ENCODE measurements at places on chromosomes 5 and 9.

- H3K36me3 ChIP-seq = no peaks in the 10 kb centered on the region
- no peak for DNase-seq
- no peaks in the 10 kb centered on the region for H3K27me3 ChIP-seq
- H3K27ac ChIP-seq = no peak overlapping the region
Measured at GRCh38 chr9:100417815-100418214, 9.1 kb upstream of the MSANTD3 start.

- H3K36me3 ChIP-seq = no peaks in the 10 kb centered on the region
- H3K4me1 ChIP-seq = peaks cover 6% of the 10 kb centered on the region
- H3K27ac ChIP-seq = no peak overlapping the region
- peaks cover 52% of the 10 kb centered on the region for H3K27me3 ChIP-seq
- H3K4me3 ChIP-seq = no peak overlapping the region
- DNase-seq = no peak
Measured at GRCh38 chr9:34582787-34583186, 6.7 kb downstream of the CNTFR start.

- H3K36me3 ChIP-seq = no peaks in the 10 kb centered on the region
- no peaks in the 10 kb centered on the region for H3K27me3 ChIP-seq
- DNase-seq = peak; percentile 14
- H3K4me3 ChIP-seq = no peak overlapping the region
Measured at GRCh38 chr9:134165357-134166315, 1.3 kb upstream of the RNU6ATAC start.

- H3K36me3 ChIP-seq = no peaks in the 10 kb centered on the region
- no peak for DNase-seq
- H3K27me3 ChIP-seq = no peaks in the 10 kb centered on the region
- no peak overlapping the region for H3K27ac ChIP-seq
Measured at GRCh38 chr9:113808391-113809358, 67.4 kb upstream of the ZNF618 start.

DNA sequence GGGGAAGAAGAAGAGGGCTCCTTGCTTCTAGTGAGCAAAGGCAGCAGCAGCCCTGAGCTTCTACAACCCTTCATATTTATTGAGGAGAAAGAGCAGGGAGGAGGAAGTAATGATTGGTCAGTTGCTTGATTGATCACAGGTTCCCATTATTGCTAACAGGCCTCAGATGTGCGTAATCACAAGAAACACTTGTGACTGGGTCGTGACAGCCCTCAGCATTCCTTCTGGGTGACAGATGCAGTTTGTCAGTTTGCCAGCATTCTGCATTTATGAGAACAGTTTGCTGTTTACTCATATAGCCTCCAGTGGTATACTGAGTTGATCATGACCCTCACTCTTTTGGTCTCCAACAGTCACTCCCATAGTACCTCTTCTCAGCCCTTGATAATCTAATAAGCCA lies 111.5 kb upstream of the TNC start:
- H3K27ac ChIP-seq = no peak overlapping the region
- H3K4me3 ChIP-seq = no peak overlapping the region
- no peaks in the 10 kb centered on the region for H3K27me3 ChIP-seq
- DNase-seq = no peak

DNA sequence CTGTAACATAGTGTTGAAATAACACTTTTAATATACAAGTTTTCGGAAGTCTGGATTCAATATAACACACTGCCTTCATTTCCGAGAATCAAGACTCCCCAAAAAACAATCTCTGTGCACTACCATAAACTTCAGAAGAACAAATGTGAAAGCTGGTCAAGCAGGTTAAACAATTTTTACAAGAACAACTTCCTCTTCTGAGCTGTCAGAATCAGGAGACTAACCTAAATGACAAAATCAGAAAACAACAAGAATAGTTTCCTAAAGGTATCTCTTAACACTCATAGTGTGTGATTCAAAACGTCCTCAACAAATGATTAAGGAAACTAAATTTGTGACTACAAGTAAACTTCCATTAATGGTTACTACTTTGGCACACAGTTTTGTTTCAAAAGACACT lies 11.6 kb downstream of the C9orf72 start:
- no peak overlapping the region for H3K4me3 ChIP-seq
- peaks cover 10% of the 10 kb centered on the region for H3K4me1 ChIP-seq
- H3K36me3 ChIP-seq = peaks cover 6% of the 10 kb centered on the region
- DNase-seq = no peak
- no peaks in the 10 kb centered on the region for H3K27me3 ChIP-seq

- no peaks in the 10 kb centered on the region for H3K27me3 ChIP-seq
- H3K4me1 ChIP-seq = peaks cover 22% of the 10 kb centered on the region
- no peaks in the 10 kb centered on the region for H3K36me3 ChIP-seq
- H3K27ac ChIP-seq = no peak overlapping the region
Measured at GRCh38 chr9:93116072-93116961, 17.7 kb downstream of the NINJ1 start.

GRCh38 chr5:100779669-100780375 lies 123.3 kb downstream of the ST8SIA4 start:
- H3K4me3 ChIP-seq = peak overlapping the region; percentile 56
- no peak overlapping the region for H3K27ac ChIP-seq
- H3K4me1 ChIP-seq = peaks cover 15% of the 10 kb centered on the region
- DNase-seq = no peak
- no peaks in the 10 kb centered on the region for H3K27me3 ChIP-seq

GRCh38 chr5:135437422-135437795 lies 9.7 kb downstream of the DCANP1 start:
- DNase-seq = no peak
- no peak overlapping the region for H3K4me3 ChIP-seq
- H3K36me3 ChIP-seq = no peaks in the 10 kb centered on the region
- H3K27me3 ChIP-seq = no peaks in the 10 kb centered on the region
- H3K4me1 ChIP-seq = no peaks in the 10 kb centered on the region

DNA sequence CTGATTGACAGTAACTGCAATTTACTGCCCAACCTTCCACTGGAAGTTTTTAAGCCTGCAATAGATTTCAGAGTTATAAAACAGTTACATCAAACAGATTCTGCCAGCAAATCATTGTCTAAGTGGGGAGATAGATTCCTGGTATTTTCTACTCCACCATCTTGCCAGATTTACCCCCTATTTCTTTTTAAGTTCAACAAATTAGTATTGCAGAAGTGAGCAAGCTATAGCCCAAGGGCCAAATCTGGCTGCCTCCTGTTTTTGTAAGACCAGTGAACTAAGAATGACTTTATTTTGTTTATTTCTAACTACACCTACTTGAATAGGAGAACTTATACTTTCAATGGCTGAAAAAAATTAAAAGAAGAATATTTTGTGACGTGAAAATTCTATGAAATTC lies 8.8 kb upstream of the TMEM171 start:
- H3K4me3 ChIP-seq = no peak overlapping the region
- no peaks in the 10 kb centered on the region for H3K36me3 ChIP-seq
- peaks cover 4% of the 10 kb centered on the region for H3K27me3 ChIP-seq

GRCh38 chr9:123778232-123778902 lies 151.6 kb downstream of the DENND1A start:
- no peak for DNase-seq
- H3K4me1 ChIP-seq = no peaks in the 10 kb centered on the region
- H3K36me3 ChIP-seq = no peaks in the 10 kb centered on the region
- H3K27me3 ChIP-seq = no peaks in the 10 kb centered on the region

- H3K27me3 ChIP-seq = no peaks in the 10 kb centered on the region
- no peaks in the 10 kb centered on the region for H3K36me3 ChIP-seq
- H3K27ac ChIP-seq = no peak overlapping the region
Measured at GRCh38 chr9:16119261-16120230, 566.7 kb downstream of the CCDC171 start.

DNA sequence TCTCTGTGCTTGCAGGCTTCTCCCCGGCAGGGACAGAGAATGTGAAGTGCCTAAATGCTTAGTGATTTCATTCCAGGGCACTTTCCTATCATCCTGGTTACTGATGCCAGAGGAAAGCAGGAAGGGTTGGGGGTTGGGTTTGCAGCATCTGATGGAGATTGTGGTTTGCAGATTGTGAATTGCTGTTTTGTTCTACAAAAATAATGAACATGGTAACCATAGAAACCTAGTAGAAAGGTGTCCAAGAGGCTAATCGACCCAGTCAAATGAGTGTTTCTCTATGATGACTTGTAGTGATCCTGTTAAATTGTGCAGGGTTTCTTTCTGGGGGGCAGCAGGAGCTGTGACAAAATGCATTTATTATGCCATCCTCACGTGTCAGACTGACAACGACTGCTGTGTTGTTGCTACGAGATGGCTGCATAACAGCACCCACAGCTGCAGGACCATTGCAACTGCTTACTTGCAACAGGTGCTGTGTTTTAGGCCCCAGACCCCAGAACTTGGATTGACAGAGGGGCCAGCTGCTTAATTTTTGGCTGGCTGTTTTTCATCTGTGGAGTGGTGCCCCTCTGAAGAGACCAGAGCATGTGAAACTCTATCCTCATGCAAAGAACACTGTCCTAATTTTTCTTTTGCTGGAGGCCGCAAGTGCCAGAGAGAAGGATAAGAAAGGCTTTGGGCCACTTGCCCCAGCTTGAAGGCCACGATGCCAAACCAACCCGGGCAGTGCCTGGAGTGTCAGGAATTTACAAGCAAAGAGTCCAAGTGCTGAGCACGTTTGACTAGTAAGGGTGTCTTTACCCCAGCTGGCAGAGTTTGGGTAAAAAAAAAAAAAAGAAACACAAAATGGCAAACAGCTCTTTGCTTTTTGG lies 397.8 kb downstream of the GADD45G start:
- no peak for DNase-seq
- no peaks in the 10 kb centered on the region for H3K36me3 ChIP-seq
- H3K27ac ChIP-seq = no peak overlapping the region
- H3K4me1 ChIP-seq = peaks cover 17% of the 10 kb centered on the region

DNA sequence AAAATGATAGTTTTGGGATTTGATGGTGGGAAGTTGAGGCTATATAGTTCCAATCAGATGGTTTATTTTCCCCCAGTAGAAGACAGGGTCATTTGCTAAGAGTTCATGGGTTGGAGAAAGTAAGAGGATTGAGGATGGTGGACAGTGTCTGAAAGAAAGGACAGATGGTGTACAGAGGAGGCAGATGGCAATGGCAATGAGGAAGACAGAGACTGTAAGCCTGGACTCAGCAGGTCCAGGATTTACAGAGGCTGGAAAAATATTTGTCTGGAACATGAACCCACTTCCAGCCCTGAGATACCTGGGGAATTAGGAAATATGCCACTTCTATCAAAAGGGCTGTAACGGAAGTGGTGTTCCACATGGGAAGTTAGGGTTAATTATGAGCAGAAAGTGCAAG lies 84.5 kb downstream of the PCSK1 start:
- no peaks in the 10 kb centered on the region for H3K27me3 ChIP-seq
- H3K36me3 ChIP-seq = no peaks in the 10 kb centered on the region
- no peak for DNase-seq

DNA sequence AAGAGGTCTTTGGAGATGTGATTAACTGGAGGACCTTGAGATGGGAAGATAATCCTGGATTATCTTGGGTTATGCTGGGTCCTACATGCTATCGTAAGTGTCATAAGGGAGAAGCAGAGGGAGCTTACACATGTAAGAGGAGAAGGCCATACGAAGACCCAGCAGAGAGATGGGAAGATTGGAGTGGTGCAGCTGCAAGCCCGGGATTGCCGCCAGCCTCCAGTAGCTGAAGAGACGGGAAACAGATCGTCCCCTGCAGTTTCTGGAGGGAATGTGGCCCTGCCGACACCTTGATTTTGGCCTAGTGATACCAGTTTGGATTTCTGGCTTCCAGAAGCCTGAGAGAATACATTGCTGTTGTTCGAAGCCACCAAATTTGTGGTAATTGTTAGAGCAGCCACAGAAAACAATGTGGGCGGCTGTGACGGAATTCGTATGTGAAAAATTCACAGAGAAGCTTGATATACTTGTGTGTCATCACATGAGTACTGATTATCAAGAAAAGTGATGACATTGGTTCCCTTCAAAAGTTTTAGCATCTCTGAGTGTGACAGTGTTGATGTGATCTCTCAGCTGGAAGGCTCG lies 86.9 kb downstream of the CYFIP2 start:
- DNase-seq = no peak
- H3K4me3 ChIP-seq = no peak overlapping the region
- H3K27ac ChIP-seq = no peak overlapping the region
- H3K36me3 ChIP-seq = peaks cover 25% of the 10 kb centered on the region

DNA sequence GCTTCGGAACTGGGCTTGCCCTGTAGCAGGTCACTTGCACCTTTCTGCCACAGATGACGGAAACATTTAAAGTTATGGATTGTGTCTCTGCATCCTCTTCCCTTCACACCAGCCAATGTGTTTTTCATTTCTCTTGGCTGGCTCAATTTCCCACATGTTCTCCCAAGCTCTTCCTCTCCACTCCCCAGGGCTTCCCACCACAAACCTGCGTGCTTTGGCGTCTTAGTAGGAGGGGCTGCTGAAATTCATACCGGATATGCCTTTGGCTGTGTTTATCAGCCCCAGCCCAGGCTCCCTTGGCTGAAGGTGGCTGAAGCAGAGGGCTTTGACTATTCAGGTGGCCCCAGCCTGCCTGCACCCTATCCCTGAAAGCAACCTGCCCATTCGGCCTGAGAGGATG lies 32.1 kb downstream of the ADRB2 start:
- H3K4me1 ChIP-seq = peaks cover 56% of the 10 kb centered on the region
- no peaks in the 10 kb centered on the region for H3K36me3 ChIP-seq
- no peaks in the 10 kb centered on the region for H3K27me3 ChIP-seq

GRCh38 chr5:43020399-43020746 lies 19.7 kb downstream of the ANXA2R start:
- DNase-seq = no peak
- peak overlapping the region; percentile 96 for H3K27ac ChIP-seq
- H3K4me3 ChIP-seq = peak overlapping the region; percentile 87
- no peaks in the 10 kb centered on the region for H3K27me3 ChIP-seq
- peaks cover 33% of the 10 kb centered on the region for H3K4me1 ChIP-seq
- H3K36me3 ChIP-seq = no peaks in the 10 kb centered on the region

DNA sequence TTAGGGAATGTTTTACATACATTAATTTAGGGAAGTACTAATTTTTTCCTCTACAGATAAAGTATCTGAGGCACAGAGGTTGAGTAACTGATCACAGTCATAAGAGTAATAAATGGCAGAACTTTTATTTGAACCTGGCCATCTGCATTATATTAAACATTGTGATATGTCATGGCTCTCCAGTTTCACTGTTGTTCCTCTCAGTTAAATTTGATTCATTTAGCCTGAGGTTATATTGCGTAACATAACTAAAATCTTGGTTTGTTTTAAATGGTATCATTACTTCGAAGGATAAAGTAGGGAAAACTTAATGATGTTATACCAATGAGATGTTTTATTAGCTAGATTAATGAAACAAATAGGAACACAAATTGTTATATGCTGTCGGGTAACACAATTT lies 284.4 kb downstream of the KDM4C start:
- H3K4me1 ChIP-seq = no peaks in the 10 kb centered on the region
- no peak overlapping the region for H3K27ac ChIP-seq
- no peaks in the 10 kb centered on the region for H3K27me3 ChIP-seq
- H3K4me3 ChIP-seq = no peak overlapping the region
